ENCODE measurements at places on chromosomes 3 and 15.

DNA sequence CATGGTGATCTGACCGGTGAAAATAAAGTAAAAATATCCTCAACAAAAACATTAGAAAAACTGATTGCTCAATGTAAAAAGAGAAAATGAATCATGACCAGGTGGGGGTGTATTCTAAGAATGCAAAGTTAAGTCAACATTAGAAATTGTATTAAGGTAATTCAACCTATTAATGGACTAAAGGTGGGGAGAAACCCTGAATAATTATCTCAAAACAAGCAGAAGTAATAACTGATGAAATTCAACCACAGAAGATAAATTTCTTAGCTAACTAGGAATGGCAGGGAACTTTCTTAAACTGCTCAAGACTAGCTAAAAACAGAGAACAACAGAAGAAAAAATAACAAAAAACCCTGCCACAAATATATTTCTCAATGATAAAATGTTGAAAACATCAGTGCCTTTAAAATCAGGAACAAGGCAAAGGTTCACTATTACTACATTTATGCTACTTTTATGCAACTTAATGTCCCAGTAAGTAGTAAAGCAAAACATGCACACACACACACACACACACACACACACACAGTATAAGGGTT, 204.4 kb upstream of the THBS1 start:
- DNase-seq, result no peak

- no peak for DNase-seq
Observed at GRCh38 chr15:31089368-31090047, 12.0 kb downstream of the TRPM1 start.

- DNase-seq, result no peak
Observed at GRCh38 chr15:75694241-75695182, 18.1 kb downstream of the CSPG4 start.

GRCh38 chr15:93819826-93820225, 411.5 kb upstream of the MCTP2 start:
- DNase-seq, result no peak

DNA sequence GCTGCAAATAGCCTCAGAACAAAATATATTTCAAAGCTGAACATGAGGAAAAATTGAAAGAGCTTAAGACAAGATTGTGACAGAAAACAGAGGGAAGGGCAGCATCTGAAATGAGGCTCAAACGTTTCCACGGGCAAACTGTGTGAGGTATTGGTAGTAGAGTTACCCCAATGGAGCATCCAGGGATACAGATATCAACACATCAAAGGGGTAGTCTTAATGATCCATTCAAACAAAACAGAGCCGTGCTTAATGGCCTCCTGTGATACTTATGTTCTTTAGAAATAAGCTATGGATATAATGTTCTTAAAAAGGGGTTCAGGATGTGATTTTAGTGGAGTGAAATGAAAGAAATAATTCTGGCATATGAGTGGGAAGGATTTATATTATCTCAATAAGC, 430.3 kb upstream of the PDZRN3 start:
- DNase-seq, result no peak

DNA sequence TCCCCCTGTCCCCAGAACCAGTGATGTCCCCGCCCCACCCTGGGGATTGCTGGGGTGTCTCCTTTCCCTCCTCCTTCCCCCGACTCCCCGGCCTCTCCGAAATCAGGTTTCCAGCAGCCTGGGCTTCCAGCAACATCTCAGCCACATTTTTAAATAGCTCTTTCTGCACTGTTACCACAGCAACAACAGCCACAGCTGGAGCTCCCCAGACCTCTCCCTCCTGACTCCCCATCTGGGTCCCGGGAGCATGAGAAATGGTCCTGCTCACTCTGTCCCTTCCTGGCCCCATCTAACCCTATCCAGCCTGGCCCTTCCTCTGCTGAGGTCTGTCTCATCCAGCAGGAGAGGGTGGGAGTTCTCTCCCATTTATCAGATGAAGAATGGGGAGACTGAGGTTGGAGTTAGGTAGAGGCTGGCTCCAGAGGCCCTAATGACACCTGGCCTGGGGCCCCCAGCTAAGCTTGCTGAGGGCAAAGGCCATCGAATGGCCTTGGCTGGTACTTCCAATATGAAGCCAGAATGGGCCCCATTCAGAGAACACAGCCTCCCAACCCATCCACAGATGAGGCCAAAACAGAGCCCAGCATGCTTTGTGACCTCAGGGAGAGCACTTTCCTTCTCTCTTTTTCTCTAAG, 1.5 kb downstream of the CAMK1 start:
- no peak for DNase-seq

- DNase-seq, result no peak
Observed at GRCh38 chr3:25820816-25821486, 31.1 kb downstream of the OXSM start.

GRCh38 chr15:45854455-45855202, 219.8 kb downstream of the SQOR start:
- DNase-seq, result no peak

DNA sequence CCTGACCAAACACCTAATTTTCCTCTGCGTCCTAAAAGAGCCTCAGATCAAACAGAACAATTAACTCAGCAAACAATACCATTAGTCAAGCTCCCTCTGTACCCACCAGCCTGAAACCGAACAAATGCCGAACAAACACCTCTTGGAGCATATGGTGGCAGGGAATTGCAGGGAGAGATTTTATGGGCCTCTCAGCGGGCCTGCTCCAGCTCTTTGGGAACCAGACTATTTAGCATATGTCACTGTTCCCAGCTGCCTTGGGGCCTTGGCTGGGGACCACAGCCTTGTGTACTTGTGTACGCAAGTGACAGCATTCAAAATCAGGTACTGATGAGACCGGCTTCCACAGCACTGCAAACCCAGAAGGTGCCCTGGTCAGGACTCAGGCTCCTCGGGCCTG, 388.8 kb upstream of the PPP2R3A start:
- DNase-seq, result no peak

GRCh38 chr3:110664148-110664547, 407.5 kb upstream of the NECTIN3 start:
- DNase-seq, result no peak

DNA sequence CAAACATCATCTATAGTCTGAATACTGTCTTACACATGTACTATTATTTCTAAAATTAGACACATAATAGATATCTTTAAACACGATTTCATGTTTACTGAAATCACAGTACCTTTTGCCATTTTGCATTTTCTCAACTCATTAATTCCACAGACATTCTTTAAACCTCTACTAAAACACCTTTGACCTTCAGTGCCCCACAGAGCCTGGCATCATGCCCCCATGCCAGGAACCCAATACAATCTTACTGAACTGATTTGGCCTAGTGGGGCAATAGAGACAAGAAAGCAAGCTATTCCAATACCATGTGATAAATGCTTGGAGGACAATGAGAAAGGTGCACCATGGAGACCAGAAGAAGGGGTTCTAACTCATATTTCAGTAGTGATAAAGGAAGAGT, 19.3 kb upstream of the GUCA1C start:
- no peak for DNase-seq

GRCh38 chr15:71545223-71545760, 265.1 kb upstream of the NR2E3 start:
- DNase-seq, result no peak

Data from stimulated activated CD8-positive, alpha-beta memory T cell treated with anti-CD3 and anti-CD28 coated beads, Interleukin-2, amount 100 ng/mL, for 48 hours (primary cell).